A549 treated with dexamethasone at 1 μM for 4 hours (cell line): ENCODE measurements at places on chromosomes 6 and 20. TPM values are rescaled to one million over a fixed set of nuclear protein-coding genes. Genes with fewer than 3 reads are reported as not detected.

Gene CDK19
- total RNA-seq = 4.7 to 8.4 TPM (median 6.9 TPM) in 5 replicates

Gene SOX12
- total RNA-seq = 17.7 to 28.2 TPM (median 27.1 TPM) in 5 replicates

Gene SNAI1
- total RNA-seq = 7.4 to 14.7 TPM (median 13.0 TPM) in 5 replicates

Gene RTEL1
- 4.1 to 7.8 TPM (median 5.9 TPM) in 5 replicates for total RNA-seq
